ENCODE measurements at places on chromosomes 3 and 15.

DNA sequence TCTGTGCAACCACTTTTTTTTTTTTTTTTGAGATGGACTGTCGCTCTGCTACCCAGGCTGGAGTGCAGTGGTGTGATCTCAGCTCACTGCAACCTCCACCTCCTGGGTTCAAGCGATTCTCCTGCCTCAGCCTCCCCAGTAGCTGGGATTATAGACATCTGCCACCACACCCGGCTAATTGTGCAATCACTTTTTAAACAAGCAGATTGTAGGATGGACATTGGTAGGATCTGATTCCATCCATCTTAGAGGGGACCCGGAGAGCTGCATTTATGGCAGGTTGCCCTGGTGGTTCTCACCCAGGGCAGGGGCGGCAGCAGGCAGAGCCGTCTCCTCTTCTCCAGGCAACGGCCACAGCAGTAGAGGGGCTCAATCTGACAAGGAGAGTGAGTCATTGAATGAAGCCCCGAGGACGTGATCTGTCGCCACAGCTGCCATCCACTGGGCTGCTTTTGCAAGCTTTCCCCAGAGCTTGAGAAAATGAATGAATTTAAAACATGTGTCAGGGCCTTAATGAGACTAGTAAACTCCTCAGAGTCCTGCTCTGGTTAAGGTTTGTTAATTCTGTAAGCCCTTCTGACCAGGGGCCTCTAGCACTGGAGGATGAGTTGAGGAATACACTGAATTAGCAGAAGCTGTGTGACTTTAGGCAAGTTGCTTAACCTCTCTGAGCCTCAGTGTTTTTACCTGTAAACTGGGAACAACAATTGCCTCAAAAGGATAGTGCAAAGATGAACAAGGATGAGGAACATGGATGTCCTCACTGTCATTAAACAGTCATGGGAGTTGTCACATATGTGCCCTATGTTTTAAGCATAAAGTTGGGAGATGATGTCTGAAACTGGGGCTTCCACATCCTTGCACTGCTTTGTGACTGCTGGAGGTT, 129.1 kb downstream of the ASB7 start:
- DNase-seq = no peak

- peak; percentile 76 for DNase-seq
Observed at GRCh38 chr3:50542177-50543034, 25.1 kb downstream of the C3orf18 start.

DNA sequence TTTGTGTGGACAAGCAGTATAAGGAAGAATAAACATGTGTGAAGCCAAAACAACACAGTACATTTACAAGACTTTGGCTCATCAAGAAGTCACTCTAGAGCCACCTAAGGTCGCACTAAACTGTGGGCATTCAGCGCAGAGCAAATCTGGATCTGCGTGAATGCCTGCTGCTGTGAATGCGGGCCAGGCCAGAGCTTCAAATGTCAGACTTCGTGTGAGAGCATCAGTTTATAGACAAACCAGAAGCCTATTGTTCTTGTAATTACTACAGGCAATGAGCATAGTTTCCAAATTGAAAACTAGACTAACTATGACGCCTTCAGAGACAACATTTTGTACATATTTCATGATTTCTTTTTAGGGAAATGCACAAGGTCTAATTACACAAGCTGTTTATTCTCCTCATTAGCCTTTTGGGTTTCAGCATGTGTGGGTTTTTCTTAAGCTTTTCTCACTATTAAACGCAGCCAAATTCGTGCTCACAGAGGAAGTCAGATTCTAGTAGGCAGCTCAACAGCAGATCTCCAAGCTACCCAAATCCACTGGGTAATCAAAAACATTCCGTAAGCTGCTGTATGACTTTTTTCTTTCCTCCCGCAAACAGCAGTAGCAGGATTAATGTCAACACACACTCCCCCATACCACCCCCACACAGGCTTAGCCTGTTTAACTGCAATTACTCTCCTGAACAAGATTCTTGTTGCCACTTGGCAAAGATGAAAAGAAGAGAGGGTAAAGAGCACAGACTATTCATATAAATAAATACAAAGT, 84.5 kb upstream of the SETMAR start:
- no peak for DNase-seq

DNA sequence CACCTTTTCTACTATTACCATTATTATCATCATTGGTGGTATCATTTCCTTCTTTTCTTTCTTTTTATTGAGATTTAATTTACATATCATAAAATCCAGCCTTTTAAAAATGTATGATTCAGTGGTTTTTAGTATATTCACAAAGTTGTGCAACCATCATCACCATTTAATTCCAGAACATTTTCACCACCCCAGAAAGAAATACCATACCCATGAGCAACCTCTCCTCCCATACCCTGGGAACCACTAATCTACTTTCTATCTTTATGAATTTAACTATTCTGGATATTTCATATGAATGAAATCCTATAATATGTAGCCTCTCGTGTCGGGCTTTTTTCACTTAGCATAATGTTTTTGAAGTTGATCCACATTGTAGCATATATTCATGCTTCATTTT, 29.1 kb downstream of the AAGAB start:
- DNase-seq = no peak

DNA sequence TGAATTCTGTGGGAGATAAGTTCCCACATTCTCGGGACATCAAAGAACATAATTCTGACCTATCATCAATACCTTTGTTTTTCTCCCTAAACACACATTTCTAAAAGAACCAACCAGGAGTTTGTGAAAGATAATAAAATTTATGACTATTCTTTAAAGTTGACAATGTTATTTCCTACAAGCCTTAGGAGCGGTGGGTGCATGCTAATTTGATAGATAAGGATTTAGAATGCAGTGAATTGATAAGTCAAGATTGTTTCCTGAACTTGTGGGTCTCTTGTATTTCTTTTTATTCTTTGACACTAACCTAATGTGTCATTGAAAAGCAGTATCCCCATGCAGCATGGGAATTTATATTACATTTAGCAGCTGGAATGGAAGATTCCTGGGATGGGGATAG, 10.3 kb upstream of the UBE2E2 start:
- DNase-seq = no peak

DNA sequence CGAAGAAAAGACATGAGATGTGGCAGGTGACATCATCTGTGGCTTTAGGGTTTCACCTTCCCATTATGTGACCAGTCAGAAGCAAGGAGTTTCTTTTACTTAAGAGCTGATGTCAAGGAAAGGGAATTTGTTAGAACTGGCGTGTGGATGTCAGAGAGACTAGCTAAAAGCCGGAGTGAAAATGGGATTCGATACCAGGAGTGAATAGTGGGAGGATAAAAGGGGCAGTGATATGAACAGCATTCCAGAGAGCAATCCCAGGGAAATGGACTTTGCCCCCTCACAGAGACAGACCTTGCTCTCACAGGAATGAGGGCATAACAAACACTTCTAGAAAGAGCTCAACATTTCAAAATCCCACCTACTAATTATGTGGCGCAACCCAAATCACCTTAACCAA, 5.9 kb upstream of the FMN1 start:
- DNase-seq = no peak

- no peak for DNase-seq
Observed at GRCh38 chr3:11375333-11376088, 103.3 kb downstream of the ATG7 start.
